CD4-positive, alpha-beta T cell treated with Interleukin-15 for 1 hour (primary cell): ENCODE measurements at places on chromosomes 1 and 21.

DNA sequence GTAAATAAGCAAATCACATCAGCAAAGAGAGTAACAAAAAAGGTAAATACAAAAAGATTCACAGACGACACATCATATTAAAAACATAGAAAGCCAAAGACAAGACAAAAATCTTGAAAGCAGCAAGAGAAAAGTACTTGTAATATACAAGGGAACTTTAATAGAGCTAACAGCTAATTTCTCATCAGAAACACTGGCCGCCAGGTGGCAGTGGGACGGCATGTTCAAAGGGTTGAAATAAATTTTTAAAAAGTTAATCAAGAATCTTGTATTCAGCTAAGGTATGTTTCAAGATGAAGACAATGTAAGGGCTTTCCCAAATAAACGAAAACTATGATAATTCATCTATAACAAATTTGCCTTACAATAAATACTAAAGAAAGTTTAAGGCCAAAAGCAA is 358.1 kb downstream of the LRRIQ3 start:
- no peak for DNase-seq

- DNase-seq: no peak
These were observed 251.9 kb downstream of the DPYD start for GRCh38 chr1:97668945-97669344.

DNA sequence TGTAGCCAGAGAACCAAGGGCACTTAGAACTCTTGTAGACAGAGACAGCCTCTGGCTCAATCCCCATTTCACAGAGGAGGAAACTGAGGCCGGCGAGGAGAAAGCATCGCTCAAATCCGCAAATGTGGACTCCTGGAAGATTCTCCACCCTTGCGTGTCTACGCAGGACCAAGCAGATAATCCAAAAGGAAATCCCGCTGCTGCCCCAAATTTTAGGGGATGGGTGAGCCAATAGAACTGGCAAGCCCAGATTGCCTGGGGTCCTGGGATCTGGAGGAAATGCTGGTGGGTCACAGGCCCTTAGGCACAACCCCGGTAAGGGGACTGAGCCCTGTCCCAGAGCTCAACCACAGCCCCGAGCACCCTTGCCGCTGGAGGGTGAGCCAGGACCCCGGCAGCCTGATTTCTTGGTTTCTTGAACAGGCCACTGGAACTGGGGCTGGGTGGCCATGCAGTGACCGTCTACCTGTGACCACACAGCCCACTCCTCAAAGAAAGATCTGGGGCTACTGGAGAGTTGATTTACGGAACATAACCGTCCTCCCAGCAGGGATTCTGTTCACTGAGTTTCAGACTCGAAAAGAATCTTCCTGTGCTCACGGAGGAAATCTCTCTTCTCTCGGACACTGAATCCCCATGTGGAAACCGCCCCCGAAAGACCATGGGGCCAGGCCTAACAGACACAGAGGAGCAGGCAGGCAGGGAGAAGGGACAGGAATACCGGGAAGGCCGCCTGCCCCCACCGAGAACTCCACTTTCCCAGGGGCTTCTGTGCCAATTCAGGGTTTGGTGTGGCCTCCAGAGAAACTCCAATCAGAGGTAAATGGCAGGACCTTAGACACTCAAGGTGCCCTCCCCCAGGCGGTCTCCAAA is 238.4 kb downstream of the NPHP4 start:
- no peak for DNase-seq

GRCh38 chr1:5515501-5515900 is 476.7 kb downstream of the NPHP4 start:
- DNase-seq: no peak

- DNase-seq: no peak
These were observed 551.1 kb downstream of the MATN1 start for GRCh38 chr1:30172299-30172694.

DNA sequence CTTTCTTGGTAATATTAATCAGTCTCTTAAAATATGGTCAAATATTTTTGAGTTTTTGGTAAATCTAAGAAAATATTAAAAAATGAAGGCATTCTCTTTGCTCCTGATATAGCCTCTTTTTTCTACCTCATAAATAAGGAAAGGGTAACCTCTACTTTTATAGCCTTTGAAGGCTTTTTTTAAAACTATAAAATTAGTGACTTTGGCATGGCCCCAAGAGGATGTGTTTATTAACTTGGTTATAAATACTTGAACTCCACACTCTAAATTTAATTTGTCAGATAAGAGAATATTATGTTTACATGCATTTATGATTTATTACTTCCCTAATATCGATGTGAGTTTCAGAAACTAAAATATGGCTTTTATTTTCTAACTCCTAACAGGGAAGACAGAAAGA is 60.3 kb downstream of the LMO4 start:
- DNase-seq: no peak

DNA sequence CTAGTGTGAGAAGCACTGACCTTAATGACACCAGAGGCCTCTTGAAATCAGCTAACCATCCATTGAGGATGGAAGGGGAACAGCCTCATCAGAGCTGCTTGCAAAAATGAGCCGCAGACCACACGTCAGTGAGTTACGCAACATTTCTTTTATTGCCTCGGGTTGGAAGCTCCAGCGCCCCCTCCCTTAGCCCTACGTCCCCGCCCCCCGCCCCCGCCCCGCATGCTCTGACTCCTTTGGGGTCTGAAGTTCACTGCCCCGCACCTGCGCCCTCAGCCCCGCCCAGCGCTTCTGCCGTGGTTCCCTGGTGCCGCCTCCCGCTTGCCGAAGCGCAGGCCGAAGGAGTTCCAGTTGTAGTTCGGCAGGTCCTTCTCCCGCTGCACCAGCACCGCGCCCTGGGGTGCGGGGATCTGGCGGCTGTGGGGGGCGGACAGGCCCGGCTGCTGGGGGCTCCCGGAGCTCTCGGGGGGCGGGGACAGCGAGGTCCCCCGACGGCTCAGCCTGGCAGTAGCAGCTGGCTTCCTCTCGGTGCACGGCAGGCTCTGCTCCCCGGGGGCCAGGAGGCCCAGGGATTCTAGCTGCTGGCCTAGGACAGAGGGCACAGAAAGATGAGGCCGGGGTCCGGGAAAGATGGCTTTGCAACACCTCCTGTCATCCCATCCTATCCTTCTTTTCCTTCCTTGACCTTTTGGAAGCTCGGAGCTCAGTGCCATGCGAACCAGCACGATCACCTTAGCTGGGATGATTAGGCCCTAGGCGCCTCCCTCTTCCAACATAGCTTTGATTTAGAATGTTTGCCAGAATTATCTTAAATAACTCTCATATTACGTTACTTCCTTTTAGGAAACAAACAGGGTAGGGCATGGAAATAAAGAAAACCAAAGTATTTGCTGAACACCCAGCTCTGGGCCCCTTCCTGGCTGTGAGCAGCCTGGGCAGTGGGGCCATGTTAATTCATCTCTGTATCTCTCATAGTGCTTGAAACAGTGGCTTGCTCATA is 5.8 kb downstream of the KISS1 start:
- DNase-seq: peak; percentile 30

GRCh38 chr1:159746666-159747065 is 32.3 kb upstream of the CRP start:
- no peak for DNase-seq

- DNase-seq: no peak
These were observed 240.2 kb downstream of the AJAP1 start for GRCh38 chr1:4894566-4894965.

GRCh38 chr1:89907727-89908212 is 86.9 kb downstream of the LRRC8D start:
- DNase-seq: no peak

GRCh38 chr1:159088546-159089183 is 12.1 kb upstream of the AIM2 start:
- no peak for DNase-seq
